ENCODE measurements at places on chromosomes 11 and 22. TPM values are rescaled to one million over a fixed set of nuclear protein-coding genes. Genes with fewer than 3 reads are reported as not detected.

- no peak overlapping the region for H3K4me3 ChIP-seq
- H3K27ac ChIP-seq = no peak overlapping the region
- H3K36me3 ChIP-seq = no peaks in the 10 kb centered on the region
- H3K4me1 ChIP-seq = peaks cover 11% of the 10 kb centered on the region
- DNase-seq = no peak
Observed at GRCh38 chr11:8699903-8700302, 17.3 kb downstream of the RPL27A start.

- no peak overlapping the region for H3K27ac ChIP-seq
- H3K4me1 ChIP-seq = no peaks in the 10 kb centered on the region
- H3K4me3 ChIP-seq = no peak overlapping the region
- no peaks in the 10 kb centered on the region for H3K27me3 ChIP-seq
Observed at GRCh38 chr11:5037926-5038325, 8.4 kb upstream of the OR52J3 start.

GRCh38 chr11:105492010-105492409 is 117.9 kb upstream of the GRIA4 start:
- no peaks in the 10 kb centered on the region for H3K4me1 ChIP-seq
- DNase-seq = no peak
- H3K27ac ChIP-seq = no peak overlapping the region

DNA sequence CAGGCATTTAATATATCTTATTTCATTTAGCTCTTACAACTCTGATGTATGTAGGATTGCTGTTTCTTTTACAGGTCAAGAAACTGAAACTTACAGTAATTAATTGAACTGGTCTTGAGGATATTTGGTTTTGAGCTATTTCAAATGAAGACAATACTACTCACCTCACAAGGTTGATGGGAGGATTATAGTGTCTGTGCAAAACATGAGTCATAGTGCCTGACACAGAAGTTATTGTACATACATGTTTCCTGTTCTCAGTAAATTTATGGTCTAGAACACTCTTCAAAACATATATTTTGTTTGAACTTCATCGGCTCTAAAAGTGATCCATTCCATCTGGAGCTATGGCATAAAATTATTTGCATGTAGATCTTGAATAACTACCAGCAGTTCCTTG is 61.9 kb downstream of the CECR2 start:
- DNase-seq = no peak
- H3K4me3 ChIP-seq = no peak overlapping the region
- H3K4me1 ChIP-seq = peaks cover 4% of the 10 kb centered on the region
- no peak overlapping the region for H3K27ac ChIP-seq

DNA sequence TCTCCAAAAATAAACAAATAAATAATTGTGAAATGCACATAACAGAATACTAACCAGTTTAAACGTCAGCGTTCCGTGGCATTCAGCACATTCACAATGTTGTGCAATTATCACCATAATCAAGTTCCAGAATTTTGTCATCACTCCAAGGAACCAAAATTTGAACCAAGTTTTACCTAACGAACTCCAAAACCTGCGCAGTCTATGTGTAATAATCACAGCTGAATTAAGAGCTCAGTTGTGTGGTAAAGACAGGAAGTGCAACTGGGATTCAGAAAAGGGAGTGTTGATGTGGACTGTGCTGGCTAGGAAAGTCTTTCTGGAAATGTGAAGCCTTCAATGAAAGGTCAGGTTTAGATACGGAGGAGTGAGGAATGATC is 5.4 kb upstream of the MCAM start:
- DNase-seq = peak; percentile 4
- no peak overlapping the region for H3K4me3 ChIP-seq
- peaks cover 16% of the 10 kb centered on the region for H3K27me3 ChIP-seq
- H3K4me1 ChIP-seq = peaks cover 17% of the 10 kb centered on the region

DNA sequence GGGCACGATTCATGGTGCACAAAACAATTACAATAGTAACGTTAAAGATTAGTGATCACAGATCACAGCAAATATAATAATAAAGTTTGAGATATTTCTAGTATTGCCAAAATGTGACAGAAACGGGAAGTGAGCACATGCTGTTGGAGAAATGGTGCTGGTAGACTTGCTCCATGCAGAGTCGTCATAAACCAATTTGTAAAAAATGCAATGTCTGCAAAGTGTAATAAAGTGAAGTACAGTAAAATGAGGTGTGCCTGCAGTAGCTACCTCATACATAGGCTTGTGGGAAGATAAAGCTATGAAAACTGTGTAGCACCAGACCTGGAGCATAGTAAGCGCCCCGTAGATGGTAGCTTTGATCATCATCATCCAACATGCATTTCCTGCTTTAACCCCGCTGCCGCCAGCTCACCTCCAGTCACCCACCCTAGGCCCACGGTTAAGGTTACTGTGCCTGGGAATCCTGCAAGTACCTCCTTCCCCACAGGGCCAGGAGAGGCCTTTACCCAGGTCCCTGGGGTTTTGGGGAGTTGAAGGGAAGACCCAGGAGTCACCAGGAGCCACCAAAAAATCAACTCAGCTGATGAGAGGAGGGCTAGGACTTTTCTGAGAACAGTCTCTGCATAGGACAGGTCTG is 59.2 kb downstream of the MYO7A start:
- no peaks in the 10 kb centered on the region for H3K4me1 ChIP-seq
- no peaks in the 10 kb centered on the region for H3K27me3 ChIP-seq
- peak overlapping the region; percentile 10 for H3K27ac ChIP-seq

GRCh38 chr11:69301455-69302401 is 7.8 kb downstream of the MYEOV start:
- no peak overlapping the region for H3K27ac ChIP-seq
- no peaks in the 10 kb centered on the region for H3K36me3 ChIP-seq
- DNase-seq = peak; percentile 47
- peaks cover 28% of the 10 kb centered on the region for H3K4me1 ChIP-seq
- H3K27me3 ChIP-seq = no peaks in the 10 kb centered on the region

- H3K27ac ChIP-seq = no peak overlapping the region
- H3K4me1 ChIP-seq = no peaks in the 10 kb centered on the region
- no peaks in the 10 kb centered on the region for H3K36me3 ChIP-seq
- H3K4me3 ChIP-seq = no peak overlapping the region
- H3K27me3 ChIP-seq = no peaks in the 10 kb centered on the region
- no peak for DNase-seq
Observed at GRCh38 chr22:35454416-35455054, 54.6 kb downstream of the MCM5 start.

- no peak overlapping the region for H3K4me3 ChIP-seq
- H3K4me1 ChIP-seq = no peaks in the 10 kb centered on the region
- no peaks in the 10 kb centered on the region for H3K36me3 ChIP-seq
- no peak overlapping the region for H3K27ac ChIP-seq
- no peaks in the 10 kb centered on the region for H3K27me3 ChIP-seq
- DNase-seq = no peak
Observed at GRCh38 chr22:44191036-44191454, 10.3 kb downstream of the PARVG start.

DNA sequence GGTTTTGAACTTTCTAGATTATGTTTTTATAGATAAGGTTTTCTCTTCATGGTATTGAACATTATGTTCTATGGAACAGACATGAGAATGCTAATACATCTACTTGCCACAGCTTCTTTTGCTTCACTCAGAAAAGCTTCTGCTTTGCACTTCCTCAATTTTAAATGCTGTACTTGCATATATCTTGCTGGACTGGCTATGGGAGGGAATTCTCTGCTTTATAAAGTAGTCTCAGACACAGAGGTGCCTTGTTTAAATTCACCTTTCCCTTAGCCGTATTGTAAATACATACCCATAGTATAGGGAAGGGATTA is 173.9 kb downstream of the DDX10 start:
- H3K36me3 ChIP-seq = no peaks in the 10 kb centered on the region
- H3K4me3 ChIP-seq = no peak overlapping the region
- no peak overlapping the region for H3K27ac ChIP-seq
- no peak for DNase-seq
- no peaks in the 10 kb centered on the region for H3K27me3 ChIP-seq

DNA sequence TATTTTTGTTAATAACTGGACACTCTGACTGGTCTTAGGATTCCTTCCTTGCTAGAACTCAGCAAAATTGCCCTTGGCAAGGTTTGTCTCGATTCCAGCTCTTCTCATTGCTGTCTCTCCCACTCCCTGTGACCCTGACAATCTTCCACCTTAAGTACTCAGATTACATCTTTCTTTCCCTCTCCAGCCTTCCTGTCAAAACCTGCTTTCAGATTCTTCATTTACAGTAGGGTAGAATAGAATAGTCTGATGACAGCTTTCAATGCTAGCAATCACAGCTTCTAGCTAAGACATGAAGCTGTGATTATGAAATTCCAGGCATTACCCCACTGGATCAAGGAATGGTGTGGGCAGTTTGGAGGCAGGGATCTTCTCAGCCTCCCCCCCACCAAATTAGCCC is 39.2 kb upstream of the LMO2 start:
- H3K27me3 ChIP-seq = no peaks in the 10 kb centered on the region
- no peaks in the 10 kb centered on the region for H3K36me3 ChIP-seq
- H3K4me1 ChIP-seq = peaks cover 25% of the 10 kb centered on the region
- H3K4me3 ChIP-seq = no peak overlapping the region
- H3K27ac ChIP-seq = peak overlapping the region; percentile 55

- no peak for DNase-seq
- peaks cover 23% of the 10 kb centered on the region for H3K4me1 ChIP-seq
- H3K4me3 ChIP-seq = no peak overlapping the region
Observed at GRCh38 chr11:72716290-72716689, 35.9 kb downstream of the ARAP1 start.

CD44 gene
- 17.5 TPM for total RNA-seq

PHLDA2 gene
- 8.5 TPM for total RNA-seq

ACRV1 gene
- total RNA-seq = not detected

SERGEF gene
- 28.7 TPM for total RNA-seq
